Left lung (tissue), 14 donors: ENCODE measurements at places on chromosomes 16 and 17. TPM values are rescaled to one million over a fixed set of nuclear protein-coding genes. Genes with fewer than 3 reads are reported as not detected.
A peak's percentile ranks its signal among the peaks of the same experiment; 100 is the strongest.

Gene IRX3
- polyA plus RNA-seq, result 53.8 TPM

Gene ZNF423
- 24.0 TPM for polyA plus RNA-seq

Gene CBX2
- polyA plus RNA-seq, result 32.0 TPM

GRCh38 chr16:23324727-23325126 lies 22.6 kb downstream of the SCNN1B start:
- H3K36me3 ChIP-seq, result no peaks in the 10 kb centered on the region
- no peaks in the 10 kb centered on the region for H3K27me3 ChIP-seq
- peaks cover 13% of the 10 kb centered on the region for H3K4me1 ChIP-seq
- no peak overlapping the region for H3K4me3 ChIP-seq
- DNase-seq, result peak; percentile 84
- peak overlapping the region; percentile 46 for H3K27ac ChIP-seq

GRCh38 chr16:11280616-11281522 lies at the start of gene PRM1:
Gene PRM1, minus strand, starts transcription at chr16:11281330. Its CDS starts 92 bp downstream, at chr16:11281238.
- no peaks in the 10 kb centered on the region for H3K36me3 ChIP-seq
- H3K27me3 ChIP-seq, result no peaks in the 10 kb centered on the region
- H3K4me3 ChIP-seq, result no peak within 1 kb of the TSS
- no peak within 1 kb of the TSS for H3K27ac ChIP-seq

GRCh38 chr16:76577003-76577402 lies 299.8 kb downstream of the CNTNAP4 start:
- no peak overlapping the region for H3K4me3 ChIP-seq
- H3K4me1 ChIP-seq, result no peaks in the 10 kb centered on the region

- peaks cover 9% of the 10 kb centered on the region for H3K4me1 ChIP-seq
- DNase-seq, result peak; percentile 95
- H3K27me3 ChIP-seq, result no peaks in the 10 kb centered on the region
Measured at GRCh38 chr16:75148311-75149195, at the start of gene ZFP1. Gene ZFP1, plus strand, starts transcription at chr16:75148524. Its CDS starts 4,428 bp downstream, at chr16:75152952.

- H3K4me1 ChIP-seq, result peaks cover 3% of the 10 kb centered on the region
- no peak for DNase-seq
- no peaks in the 10 kb centered on the region for H3K36me3 ChIP-seq
- H3K27me3 ChIP-seq, result peaks cover 4% of the 10 kb centered on the region
Measured at GRCh38 chr17:56623383-56623782, 29.9 kb downstream of the NOG start.

DNA sequence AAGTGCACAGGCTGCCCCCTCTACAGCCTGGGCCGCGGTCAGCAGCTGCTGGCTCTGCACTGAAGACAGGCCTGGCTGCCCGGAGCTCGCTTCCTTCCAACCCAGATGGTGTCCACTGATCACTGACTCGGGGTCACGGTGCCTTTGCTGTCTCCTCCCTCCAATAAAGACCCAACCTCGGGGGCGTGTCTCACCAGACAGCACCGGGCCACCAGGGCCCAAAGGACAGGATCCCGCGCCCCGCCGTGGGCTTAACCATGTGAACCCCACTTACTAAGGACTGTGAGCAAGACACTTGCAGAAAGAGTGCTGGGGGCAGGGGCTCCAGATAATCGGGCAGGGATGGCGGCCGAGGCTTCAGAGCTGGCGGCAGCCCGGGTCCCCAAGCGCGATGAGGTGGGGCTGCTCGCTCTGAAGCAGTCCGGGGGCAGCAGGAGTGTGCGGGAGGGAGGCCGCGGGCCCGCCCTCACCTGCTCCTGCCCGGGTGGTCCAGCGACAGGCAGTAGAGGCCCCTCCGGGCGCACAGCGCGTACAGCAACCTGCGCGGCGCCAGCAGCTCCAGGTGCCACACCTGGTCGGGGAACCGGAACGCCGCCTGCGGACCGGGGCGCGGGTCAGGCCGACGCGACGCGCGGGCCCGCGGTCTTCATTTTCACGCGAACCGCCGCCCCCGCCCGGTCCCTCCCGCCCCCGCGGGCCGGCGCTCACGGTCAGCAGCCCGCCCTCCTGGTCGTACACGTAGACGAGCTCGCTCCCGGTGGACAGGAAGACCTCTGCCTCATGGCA lies 502 bp downstream of the FAAP100 start:
- H3K36me3 ChIP-seq, result no peaks in the 10 kb centered on the region
- H3K4me1 ChIP-seq, result peaks cover 50% of the 10 kb centered on the region
- DNase-seq, result peak; percentile 69

GRCh38 chr17:81018044-81018802 lies 16.7 kb upstream of the BAIAP2 start:
- peak overlapping the region; percentile 78 for H3K27ac ChIP-seq
- H3K27me3 ChIP-seq, result no peaks in the 10 kb centered on the region
- H3K4me3 ChIP-seq, result no peak overlapping the region
